ENCODE measurements at places on chromosomes 5 and 9.

GRCh38 chr5:57244331-57244730 is 70.5 kb downstream of the GPBP1 start:
- DNase-seq, result no peak

DNA sequence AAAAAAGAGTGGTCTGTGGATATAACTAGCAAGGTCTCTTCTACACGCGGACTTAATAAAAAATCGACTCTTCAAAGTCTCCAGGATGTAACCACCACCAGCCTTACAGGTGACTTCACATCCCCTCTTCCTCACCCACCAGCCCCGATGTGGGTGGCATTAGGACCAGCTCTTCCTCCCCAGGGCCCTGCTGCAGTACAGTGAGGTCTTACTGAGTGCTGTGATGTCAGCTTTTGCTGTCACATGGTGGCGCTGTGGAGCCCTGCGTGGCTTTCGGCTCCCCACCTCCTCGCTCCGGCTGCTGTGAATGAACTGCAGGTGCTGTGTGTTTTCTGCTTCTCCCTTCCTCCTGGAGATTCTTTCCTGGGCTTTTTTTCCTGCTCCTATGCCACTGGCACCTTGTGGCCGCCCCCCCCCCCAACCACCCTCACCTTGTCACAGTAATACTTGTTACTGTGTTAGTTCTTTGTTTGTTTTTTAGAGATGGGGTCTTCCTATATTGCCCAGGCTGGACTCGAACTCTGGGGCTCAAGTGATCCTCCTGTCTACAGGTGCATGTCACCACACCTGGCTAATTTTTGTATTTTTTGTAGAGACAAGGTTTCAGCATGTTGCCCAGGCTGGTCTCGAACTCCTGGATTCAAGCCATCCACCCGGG is 15.8 kb upstream of the RAPGEF1 start:
- DNase-seq, result peak; percentile 81

- DNase-seq, result peak; percentile 67
Observed at GRCh38 chr9:127520941-127521918, 69.9 kb downstream of the LRSAM1 start.

DNA sequence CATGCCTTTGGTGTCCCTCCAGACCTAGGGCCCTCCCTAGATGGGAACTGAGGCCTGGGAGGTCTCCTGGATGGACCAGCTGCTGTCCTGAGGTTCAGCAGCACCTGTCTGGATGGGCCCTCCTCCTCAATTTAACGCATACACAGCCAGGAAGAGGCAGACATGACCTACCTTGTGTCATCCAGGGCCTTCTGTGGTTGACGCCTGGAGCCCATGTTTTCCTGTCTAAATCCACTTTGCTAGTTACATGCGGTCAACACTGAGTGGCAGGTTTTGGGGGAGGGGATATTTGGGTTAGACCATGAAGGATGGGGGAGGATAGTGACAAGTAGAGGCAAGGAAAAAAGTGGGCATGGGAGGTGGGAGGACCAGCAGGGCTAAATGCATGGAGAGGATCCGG is 3.1 kb upstream of the STC2 start:
- DNase-seq, result no peak

DNA sequence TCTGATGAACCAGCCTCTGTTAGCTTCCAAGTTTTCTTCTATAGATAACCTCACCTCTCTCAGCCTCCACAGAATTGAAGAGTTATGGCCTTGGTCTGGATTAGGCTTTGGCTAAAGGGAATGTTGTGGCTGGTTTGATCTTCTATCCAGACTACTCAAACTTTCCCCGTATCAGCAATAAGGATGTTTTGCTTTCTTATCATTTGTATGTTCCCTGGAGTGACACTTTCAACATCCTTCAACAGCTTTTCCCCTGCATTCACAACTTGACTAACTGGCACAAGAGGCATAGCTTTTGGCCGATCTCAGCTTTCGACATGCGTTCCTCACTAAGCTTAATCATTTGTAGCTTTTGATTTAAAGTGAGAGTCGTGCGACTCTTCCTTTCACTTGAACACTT is 28.1 kb upstream of the GNE start:
- DNase-seq, result no peak

GRCh38 chr9:22035591-22036011 is 26.5 kb upstream of the CDKN2B start:
- DNase-seq, result no peak

DNA sequence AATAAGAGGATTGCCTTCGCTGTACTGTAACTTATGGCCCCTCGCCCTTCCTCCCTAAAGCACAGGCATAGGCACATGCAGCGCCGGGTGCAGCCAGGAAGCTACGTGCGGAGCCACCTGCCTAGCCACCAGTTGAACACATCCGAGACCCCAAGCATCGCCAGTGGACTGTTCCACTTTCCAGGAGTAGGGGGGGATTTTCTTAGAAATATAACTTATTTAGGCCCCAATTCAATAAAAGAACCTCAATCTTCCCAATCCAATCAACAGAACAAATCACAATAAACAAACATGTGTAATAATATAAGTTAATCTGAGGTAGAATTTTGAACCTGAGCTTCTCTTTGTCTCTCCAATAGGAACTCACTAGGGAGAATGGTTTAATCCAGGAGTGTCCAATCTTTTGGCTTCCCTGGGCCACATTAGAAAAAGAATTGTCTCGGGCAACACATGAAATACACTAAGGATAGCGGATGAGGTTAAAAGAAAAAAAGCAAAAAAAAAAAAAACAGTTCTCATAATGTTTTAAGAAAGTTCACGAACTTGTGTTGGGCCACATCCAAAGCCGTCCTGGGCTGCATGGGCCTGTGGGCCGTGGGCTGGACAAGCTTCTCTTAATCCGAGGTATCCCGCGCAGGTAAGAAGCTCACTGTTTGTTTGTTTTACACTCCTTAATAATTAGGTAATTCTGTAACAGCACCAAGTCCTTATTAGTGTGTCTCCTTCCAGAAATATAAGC is 22.0 kb upstream of the NIPBL start:
- DNase-seq, result no peak

DNA sequence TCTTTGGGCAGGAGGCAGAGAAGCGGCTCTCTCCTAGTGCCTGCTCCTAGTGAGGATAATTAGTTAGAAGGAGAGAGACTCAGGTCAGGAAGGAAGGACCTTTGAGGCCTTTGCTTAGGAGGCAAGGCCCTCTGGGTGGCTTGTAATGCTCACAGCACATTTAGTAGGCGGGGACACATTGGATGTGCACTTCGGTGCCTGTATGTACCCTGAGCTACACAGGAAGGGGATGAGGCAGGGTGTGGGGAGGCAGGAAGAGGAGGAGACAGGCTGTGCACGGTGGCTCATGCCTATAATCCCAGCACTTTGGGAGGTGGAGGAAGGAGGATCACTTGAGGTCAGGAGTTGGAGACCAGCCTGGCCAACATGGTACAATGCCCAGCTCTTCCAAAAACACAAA is 7.2 kb upstream of the LCN2 start:
- no peak for DNase-seq

DNA sequence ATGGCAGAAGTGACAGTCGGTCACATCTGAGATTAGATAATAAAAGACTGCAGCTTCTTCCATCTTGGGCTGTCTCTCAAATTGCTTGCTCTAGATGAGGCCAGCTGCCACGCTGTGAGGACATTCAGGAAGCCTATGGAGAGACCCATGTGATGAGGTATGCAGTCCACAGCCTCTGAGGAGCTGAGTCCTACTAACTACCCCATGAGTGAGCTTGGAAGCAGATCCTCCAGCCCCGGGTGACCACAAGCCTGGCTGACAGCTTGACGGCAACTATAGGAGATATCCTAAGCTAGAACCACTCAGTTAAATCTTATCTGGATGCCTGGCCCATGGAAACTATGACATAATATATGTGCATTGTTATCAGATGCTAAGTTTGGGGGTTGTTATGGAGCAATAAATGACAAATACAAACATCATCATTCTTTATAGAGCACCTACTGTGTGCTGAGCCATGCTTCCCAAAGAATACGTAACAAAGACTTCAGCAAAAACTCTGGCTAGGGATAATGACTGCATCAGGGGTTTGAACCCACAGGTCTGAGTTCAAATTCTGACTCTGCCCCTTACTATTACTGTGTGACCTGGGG is 26.7 kb downstream of the KCNV2 start:
- DNase-seq, result no peak

GRCh38 chr9:104700306-104700705 is 6.0 kb downstream of the OR13D1 start:
- no peak for DNase-seq

- no peak for DNase-seq
Observed at GRCh38 chr9:132006677-132007370, 72.8 kb downstream of the MED27 start.

- DNase-seq, result peak; percentile 60
Observed at GRCh38 chr9:95131023-95131943, 186.2 kb downstream of the FANCC start.

DNA sequence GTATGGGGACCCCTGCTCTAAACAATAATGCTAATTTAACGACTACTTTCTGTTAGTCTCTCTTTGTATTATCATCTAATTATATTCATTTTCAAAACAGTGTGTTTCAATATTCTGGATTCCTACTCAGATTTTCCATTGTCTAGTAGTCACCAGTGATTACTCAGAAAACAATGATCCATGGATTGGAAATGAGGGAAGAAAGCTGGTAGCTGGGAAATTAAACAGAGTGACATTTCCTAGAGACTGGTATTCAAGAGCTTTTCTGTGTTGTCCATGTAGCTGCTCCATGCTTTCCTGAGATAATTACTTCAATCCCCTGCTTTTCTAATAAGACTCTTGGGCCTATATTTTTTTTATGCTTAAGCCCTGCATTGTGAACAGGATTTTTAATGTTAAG is 1862.1 kb upstream of the C9orf72 start:
- no peak for DNase-seq

DNA sequence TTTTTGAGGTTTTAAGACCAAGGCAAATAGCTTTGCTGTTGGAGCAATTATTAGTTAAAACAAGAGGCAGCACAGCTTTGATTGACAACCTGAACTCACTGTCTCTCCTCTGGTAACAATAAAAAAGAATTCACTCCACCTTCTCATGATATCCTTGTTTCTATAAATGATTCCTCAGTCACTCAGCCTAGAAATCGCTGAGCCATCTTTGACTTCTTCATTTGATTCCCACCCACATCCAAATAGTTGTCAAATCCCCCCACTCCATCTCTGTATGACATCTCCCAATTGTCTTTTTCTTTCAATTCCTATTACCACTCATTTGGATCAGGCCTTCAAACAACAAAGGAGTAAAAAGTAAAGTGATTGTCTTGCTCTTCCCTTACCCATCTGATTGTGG is 266.4 kb downstream of the MCTP1 start:
- no peak for DNase-seq

- DNase-seq, result peak; percentile 84
Observed at GRCh38 chr9:69131682-69132081, 42.4 kb upstream of the TJP2 start.

- DNase-seq, result no peak
Observed at GRCh38 chr9:112624711-112625707, 92.9 kb downstream of the INIP start.

DNA sequence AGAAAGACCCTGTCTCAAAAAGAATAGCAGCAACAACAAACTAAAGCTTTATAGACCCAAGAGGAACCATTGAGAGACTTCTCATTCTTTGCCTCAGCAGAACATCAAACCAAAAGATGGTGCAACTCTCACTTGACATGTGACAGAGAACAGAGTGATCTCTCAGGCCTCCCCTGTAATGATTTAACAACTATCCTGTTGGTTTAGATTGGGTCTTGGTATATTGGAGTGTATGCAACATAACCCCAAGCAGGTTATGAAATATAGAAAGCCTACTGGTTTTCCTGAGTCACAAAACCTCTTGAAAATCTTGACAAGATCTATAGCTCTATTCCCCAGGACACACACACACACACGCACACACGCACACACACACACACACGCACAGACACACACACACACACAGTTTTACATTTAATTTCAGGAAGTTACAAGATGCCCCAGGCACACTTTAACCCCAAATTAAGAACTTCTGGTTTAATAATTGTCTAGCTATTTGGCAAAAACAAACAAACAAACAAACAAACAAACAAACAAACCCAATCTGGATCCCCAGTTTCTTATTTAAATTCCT is 6.5 kb upstream of the FGF1 start:
- no peak for DNase-seq

GRCh38 chr9:99351647-99352046 is 129.6 kb downstream of the SEC61B start:
- DNase-seq, result no peak

DNA sequence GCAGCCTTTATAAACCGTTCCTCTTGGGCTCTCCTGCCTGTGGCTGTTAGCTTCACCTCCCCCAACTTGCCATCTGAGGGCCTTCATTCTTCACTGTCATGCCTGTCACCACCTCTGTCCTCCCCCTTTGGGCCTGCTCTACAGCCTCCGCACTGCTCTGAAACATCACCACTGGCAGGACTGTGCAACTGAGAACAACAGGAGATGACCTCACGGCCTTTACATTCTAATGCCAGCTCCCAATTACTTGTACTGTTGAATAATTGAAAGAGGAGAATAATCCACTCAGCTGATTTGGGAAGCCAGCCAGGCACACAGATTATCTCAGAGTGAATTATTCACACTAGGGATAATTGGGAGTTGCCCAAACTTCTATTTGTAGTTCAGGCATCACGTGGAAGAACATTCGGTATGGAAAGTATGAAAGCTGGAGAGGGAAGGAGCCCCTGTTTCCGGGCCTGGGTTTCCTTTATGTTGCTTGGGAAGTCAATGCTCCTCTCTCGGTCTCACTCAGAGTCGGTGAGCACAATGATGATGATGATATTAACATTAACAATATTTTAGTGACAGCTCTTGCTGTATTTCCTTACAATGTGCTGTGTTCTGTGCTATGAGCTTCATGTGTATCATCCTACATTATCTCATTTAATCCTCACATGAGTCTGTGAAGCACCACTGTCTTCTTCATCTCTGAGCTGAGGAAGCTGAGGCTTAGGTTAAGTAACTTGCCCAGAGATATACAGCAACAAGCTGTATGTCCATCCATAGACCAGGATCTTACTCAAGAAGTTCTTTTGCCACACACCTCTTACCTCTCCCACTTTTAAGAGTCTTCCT is 99.3 kb upstream of the LRRTM2 start:
- DNase-seq, result no peak

DNA sequence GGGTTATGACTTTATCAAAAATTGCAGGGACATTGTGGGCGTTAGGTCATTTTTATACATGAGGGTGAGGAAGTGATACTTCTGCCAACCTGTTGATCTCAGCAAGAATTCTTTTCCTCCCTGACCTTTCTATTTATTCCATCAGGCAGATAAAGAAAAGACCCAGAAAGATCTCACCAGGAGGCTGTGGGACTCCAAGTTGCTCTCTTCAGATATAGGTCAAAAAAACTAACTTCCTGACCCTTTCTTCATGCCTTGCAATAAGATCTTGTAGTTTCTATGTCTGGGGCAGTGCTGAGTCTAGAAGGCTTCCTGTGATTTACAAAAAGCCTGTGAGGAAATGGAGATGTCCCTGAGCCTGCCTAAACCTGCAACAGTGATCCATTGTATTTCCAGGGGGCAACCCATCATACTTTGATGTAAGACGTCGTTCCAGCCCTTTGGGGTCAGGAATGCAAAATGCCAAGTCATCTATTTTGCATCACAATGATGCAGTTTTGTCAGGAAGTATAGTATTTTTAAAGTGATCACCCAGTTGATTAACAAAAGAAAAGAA is 22.0 kb upstream of the PIK3R1 start:
- DNase-seq, result no peak

Data from HTR-8/SVneo (cell line).